ENCODE measurements at places on chromosomes 12 and 14.
A peak's percentile ranks its signal among the peaks of the same experiment; 100 is the strongest.

- no peak for DNase-seq
These were observed 1.5 kb downstream of the COL2A1 start for GRCh38 chr12:48002773-48003218.

GRCh38 chr12:75722714-75723200, 211.3 kb upstream of the KRR1 start:
- peak; percentile 74 for DNase-seq

GRCh38 chr12:49832836-49833421, 4.7 kb upstream of the NCKAP5L start:
- no peak for DNase-seq

GRCh38 chr14:43539210-43539609, 967.9 kb downstream of the FSCB start:
- no peak for DNase-seq

GRCh38 chr12:25332143-25332542, 81.4 kb upstream of the KRAS start:
- no peak for DNase-seq

DNA sequence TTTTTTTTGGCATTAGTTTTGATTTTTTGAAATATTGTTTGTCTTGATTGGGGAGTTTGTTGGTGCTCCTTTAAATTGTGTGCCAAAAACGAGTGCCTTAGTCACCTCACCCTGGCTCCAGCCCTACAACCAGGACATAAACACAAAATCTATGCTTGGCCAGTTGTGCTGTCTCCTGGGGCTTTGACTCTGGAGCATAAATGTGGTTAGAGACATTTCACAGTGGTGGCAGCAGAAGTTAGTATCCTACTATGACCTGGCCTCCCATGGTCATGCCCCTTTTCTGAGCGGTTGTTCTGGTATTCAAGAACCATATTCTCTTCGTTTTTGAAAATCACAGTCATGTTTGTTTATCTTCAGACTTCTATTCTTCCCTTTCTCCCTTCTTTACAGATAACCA, 70.7 kb upstream of the PSMA6 start:
- no peak for DNase-seq

DNA sequence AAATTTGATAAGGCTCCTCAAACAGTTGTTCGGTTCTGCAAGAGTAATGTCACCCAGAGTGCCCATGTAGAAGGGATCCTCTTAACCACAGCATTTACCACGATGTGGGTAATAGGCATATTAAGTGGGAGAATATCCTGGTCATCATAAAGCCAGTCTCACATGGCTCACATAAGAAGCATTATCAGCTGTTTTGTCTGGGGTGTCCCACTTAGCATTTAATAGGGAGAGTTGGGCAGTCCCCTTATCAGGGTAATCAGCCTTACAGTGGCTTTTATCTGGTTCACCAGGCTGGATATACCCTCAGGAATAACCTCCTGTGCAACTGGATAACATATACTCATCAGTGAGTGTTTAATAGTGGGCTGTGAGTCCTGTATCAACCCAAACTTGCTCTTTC, 12.9 kb upstream of the TMEM263 start:
- DNase-seq, result no peak

DNA sequence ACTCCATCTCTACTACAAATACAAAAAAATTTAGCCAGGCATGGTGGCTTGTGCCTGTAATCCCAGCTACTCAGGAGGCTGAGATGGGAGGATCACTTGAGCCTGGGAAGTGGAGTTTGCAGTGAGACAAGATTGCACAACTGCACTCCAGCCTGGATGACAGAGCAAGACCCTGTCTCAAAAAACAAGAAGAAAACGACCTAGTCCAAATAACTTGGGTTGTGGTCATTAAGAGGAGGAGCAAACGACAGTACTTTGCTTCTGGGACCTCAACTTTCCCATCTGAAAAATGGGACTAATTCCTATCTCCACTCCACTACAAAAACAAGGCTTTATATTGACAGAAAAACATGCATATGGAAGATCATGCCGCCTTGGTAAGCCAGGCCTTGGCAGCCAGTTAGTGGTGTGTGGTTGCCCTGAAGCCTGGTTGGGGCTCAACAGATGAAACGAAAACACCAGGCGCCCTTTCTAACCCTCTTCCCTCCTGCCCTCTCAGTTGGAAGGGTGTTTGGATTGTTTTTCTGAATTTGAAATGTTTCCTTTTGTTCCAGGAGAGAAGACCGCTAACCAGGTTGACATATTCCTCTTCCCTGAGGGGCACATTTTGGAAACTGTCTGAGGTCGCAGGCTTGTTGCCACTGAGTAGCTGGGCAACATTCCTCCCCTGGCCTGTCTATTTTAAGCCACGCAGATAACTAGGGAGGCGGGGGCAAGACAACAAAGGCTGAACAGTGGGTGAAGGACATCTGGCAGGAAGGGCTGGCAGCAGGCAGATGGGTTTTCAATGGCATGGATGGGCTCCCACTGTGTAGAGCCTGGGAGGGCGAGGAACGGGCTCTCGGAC, 13.7 kb upstream of the VPS37B start:
- no peak for DNase-seq

- DNase-seq, result no peak
These were observed 953 bp downstream of the MAPK1IP1L start for GRCh38 chr14:55052269-55052930.

DNA sequence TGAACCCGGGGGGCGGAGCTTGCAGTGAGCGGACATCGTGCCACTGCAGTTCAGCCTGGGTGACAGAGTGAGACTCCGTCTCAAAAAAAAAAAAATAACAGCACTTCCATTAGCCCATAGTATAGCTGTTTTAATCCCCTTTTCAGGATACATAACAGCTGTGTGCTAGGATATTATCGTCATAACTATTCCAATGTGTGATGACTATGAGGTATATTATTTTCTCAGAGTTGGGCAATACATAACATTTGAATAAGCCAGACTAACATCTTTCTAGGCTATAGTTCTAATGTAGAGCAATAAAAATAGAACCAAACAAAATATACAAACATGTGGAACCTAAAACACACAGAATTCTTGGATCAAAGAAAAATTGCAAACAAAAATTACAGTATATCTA, 57.1 kb downstream of the MARK3 start:
- no peak for DNase-seq

- DNase-seq, result no peak
These were observed 11.1 kb downstream of the PTGES3 start for GRCh38 chr12:56676851-56677580.

- DNase-seq, result no peak
These were observed 287.4 kb downstream of the ACSS3 start for GRCh38 chr12:81365284-81365683.

- DNase-seq, result no peak
These were observed 11.9 kb downstream of the NT5DC3 start for GRCh38 chr12:103829092-103829491.

GRCh38 chr12:29398495-29398894, 17.5 kb upstream of the ERGIC2 start:
- DNase-seq, result no peak

GRCh38 chr14:70029296-70030132, 150.3 kb downstream of the SMOC1 start:
- no peak for DNase-seq

DNA sequence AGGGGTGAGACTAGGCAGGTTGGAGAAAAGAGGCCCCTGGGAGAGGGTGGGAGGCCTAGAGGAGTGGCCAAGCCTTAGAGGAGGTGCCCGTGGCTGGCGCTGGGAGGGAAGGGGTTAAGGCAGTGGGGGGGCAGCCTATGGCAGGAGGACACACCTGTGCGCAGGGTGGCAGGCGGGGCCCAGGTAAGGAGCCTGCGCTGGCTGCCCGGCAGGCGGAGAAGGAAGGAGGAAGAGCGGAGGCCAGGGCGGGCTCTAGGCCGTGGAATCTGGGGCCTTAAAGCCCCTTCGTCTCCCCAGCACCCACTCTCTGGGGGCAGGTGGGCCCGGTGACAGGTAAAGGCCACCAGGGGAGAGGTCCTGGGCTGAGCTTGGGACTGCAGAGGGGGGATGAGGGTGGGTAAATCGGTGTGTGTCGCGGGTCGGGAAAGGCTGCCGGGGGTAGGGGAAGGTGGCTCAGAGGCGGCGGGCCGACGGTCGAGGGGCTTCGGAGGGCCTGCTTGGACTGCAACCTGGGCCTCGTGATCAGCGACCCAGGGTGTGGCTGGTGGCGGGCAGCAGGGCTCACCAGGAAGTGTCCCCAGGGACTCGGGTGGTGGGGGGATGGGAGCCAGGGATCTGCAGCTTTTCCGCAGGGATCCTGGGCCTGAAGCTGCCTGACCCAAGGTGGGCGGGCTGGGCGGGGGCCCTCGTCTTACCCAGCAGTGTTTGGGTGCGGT, 7.3 kb downstream of the PHB2 start:
- no peak for DNase-seq

DNA sequence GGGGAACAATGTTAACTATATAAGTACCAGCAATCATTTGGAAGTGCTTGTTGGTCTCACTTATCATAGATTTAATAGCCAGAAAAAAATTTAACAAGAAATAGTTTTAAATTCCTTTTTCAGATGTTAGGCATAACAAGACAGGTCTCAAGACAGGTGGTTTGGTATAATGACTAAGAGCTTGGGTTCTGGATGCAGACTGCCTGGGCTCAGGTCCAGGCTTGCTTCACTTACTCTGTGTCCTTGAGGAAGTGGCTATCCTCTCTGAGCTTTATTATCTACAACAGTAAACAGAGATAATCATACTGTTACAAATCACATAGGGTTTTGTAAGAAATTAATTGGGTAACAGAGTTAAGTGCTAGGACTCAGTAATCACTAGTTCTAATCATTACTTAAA, 338.0 kb upstream of the FLRT2 start:
- no peak for DNase-seq

DNA sequence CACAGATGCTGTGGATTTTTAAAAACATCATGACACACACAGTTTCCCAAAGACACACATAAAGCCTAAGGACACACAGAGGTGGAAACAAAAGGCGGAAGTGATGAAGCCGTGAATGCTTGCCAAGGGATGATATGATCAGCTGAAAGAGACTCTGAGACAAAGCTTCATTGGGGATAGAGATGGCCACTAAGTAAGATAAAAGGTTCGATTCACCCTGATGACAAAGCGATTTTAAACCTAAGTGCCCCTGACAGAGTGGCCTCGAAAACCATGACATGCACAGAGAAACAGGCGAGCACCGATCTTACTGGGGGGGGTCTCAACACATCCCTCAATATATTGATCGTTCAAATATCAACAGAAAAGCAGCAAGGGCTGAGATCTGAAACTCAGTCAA, 20.3 kb upstream of the EIF5 start:
- DNase-seq, result no peak

DNA sequence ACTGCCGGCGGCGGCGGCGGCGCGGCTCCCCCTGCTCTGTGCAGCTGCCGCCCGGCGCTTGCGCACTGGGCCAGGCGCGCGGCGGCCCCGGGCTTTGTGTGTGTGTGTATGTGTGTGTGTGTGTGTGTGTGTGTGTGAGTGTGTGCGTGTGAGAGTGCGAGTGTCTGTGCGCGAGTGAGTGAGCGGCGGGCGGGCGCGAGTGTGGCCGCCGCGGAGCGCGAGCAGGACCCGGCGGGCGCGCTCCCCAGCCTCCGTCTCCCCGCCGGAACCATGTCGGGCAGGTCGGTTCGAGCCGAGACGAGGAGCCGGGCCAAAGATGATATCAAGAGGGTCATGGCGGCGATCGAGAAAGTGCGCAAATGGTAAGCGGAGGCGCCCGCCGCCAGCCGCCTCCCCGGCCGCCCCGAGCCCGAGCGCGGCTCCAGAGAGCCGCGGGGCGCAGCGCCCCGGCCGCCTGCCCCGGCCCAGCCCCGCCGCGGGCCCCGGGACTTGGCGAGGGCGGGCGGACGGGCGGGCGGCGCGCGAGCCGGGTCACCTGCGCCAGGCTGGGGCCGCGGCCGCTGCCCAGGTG, at the start of gene BCL7A:
TSS of gene BCL7A (plus strand) at position 63 of the 571 bp plus-strand sequence. CDS start at position 271, 208 bp downstream.
- peak; percentile 64 for DNase-seq

DNA sequence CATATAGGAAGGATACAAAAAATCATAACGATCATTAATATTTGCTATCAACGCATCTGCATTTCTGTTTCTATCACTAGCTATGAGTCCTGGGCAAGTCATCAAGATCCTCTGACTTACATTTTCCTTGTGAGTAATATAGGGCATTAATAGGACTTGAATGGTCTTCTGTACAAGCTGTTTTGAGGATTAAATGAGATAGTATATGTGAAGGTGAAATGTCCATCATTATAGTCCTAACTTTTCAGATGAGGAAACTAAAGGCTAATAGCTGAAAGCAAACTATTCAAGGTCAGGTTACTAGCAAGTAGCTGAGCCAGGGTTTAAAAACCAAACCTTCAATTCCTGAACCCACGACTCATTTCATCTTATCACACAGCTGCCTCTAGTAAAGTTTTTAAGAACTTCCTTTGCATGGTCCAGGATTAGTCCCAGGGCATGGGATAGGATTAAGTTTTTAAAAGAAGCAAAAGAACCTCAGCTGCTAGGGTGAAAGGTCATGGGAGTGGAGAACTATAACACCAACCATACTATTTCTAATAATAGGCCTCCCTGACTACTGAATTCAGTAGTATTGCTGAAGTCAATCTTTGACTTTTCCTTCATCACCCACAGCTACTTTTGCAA, 101.4 kb upstream of the ADAMTS20 start:
- no peak for DNase-seq

DNA sequence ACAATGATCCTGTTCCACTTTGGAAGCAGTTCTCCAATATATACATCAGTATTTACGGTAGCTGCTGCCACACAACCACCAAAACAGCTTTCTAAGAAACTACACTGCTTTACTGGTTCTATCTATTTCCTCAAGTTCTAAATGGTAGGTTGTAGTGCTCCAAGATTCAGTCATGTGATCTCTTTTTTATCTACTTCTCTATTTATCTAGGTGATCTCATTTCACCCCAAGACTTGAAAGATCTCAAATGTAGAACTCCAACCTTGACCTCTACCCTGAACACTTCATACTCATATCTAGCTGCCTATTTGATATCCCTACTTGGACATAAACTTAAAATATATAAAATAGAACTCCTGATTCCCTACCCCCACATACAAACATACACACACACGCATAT, 133.9 kb upstream of the RAP1B start:
- DNase-seq, result no peak

DNA sequence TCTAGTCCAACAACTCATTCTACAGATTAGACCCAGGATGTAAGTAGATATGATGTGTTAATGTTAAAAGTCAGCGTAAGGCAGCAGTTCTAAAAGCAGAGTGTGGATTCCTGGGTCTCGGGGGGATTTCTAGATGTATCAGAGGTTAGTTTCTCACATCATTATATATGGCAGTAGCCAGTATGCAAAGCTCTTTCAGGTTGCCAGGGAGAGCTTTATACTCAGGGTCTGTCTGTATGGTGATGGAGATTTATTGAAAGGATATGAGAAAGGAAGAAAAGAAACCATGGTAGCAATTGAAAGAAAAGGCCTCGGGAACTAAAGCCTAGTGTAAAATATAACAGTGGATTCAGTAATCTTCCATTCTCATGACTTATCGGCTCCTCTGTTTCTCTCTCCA, 26.2 kb upstream of the PAWR start:
- DNase-seq, result no peak

- no peak for DNase-seq
These were observed 52.8 kb upstream of the SRSF5 start for GRCh38 chr14:69713993-69714679.

- DNase-seq, result no peak
These were observed 96.2 kb downstream of the FAR2 start for GRCh38 chr12:29245246-29245645.

- DNase-seq, result no peak
These were observed 13.7 kb upstream of the LIMA1 start for GRCh38 chr12:50297027-50297426.

All from CD4-positive, alpha-beta T cell treated with Interleukin-2 at 100 ng/mL for 4 hours (primary cell).